ENCODE measurements at places on chromosomes 4 and X.

DNA sequence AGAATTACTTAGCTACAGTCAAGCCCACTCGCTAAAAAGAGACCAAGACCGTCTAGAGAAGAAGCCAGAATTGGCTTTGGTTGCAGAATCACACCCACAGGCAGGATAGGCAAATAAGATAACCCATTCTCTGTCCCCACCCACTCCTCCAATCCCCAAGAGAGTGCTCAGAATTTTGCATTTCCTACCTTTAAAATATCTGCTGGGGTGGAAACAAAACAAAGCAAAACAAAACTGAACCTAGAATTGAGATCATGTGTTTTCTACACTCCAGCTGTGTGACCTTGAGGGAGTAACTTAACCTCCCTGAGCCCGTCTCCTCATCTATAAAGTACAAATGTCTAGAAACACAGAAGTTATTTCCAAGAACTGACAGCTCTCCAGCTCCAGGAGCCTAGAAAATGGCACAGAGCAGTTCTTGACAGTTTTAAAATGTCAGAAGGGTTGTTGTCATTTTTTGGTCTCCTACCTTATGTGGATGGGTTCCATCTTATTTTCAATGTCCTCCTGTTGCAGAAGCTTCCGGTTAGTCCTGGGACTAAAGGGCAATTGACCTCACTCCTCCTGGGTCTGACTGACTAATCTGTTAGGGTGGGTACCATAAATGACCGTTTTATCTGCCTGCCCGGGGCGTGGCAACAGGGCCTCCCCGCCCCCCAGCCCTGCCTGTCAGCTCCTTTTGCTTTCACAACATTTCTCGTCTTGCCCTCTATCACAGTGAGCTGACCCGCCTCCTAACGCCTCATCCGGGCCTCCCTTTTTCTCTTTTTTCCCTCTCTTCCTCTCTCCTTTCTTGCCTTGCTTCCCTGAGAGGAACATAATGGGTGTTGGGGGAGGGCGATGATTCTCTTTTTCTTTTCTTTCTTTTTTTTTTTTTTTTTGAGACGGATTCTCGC lies 114.0 kb downstream of the RBM47 start:
- no peak for DNase-seq

GRCh38 chr4:113146876-113147358 lies 97.5 kb downstream of the ANK2 start:
- DNase-seq: no peak

- DNase-seq: peak; percentile 56
These were observed 52.2 kb downstream of the ADRA2C start for GRCh38 chr4:3818371-3818770.

GRCh38 chr4:186724864-186725468 lies 1.3 kb upstream of the FAT1 start:
- DNase-seq: no peak

DNA sequence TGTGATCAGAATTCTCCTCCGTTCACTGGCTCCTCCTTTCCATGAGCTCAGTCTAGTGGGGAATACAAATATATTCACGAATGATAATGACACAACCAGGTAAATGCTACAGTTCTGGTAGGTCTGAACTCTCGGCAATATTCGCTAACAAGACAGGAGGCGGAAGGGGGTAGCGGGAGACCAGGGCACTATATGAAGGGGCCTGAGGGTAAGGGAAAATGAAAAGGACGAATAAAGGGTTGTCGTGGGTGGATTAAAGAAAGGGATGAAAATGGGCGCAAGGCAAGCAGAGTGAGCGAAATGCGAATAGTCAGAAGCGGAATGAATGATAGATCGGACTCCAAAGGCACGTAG lies 743 bp downstream of the NKAP start:
- no peak for DNase-seq

GRCh38 chr4:79225360-79225759 lies 100.5 kb downstream of the NAA11 start:
- no peak for DNase-seq

GRCh38 chr4:2338754-2339457 lies 77.0 kb upstream of the MXD4 start:
- no peak for DNase-seq

DNA sequence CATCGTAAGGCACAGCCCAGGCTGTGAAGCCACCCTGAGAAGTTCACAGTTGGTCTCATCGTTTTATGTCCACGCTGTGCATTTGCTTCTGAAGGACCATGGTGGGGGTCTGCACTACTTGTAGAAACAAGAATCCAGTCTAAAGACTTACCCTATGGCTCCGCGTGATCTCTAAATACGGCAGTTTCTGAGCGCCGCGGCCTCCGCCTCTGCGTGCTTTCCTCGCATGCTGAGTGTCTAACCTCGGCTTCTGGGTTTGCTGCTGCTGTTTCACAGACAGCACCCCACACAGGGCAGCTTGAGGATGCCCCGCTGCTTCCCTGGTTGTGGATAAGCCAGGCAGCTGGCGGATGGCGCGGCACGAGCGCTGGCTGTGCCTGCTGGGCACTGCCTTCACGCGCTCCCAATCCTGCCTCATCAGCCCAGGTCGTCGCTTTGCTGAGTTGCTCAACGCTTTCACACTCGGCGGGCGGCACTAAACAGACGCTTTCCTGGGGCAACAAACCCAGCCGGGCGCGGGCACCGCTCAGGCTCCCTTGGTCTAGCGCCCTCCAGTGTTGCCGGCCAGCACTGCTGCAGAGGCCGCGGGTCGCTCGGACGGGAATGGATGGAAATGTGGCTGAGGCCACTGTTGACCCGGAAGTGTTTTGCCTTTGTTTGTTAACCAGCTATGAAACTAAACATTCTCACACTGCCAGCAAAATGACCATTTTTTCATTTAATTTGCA lies 39.2 kb downstream of the FGFRL1 start:
- no peak for DNase-seq

GRCh38 chr4:137664046-137664387 lies 131.7 kb upstream of the PCDH18 start:
- DNase-seq: no peak

- DNase-seq: no peak
These were observed 170.3 kb downstream of the DCTD start for GRCh38 chr4:182746876-182747275.

All from NCI-H2171 (cell line).